H1 (cell line): ENCODE measurements at places on chromosomes 3 and 15. TPM values are rescaled to one million over a fixed set of nuclear protein-coding genes. Genes with fewer than 3 reads are reported as not detected.

Gene HRG
- polyA plus RNA-seq: 0.03 TPM in 1 of 2 replicates, not detected in the other

Gene MUSTN1
- polyA plus RNA-seq: 1.1 and 3.0 TPM in 2 replicates

Gene EFHB
- 0.12 and 0.20 TPM in 2 replicates for polyA plus RNA-seq

Gene BFSP2
- not detected in 2 replicates for polyA plus RNA-seq

Gene LRRN1
- polyA plus RNA-seq: 128 and 159 TPM in 2 replicates

Gene SNURF
- 6.2 and 9.9 TPM in 2 replicates for polyA plus RNA-seq

Gene IL5RA
- not detected in 2 replicates for polyA plus RNA-seq

Gene GASK1A
- 4.7 and 5.2 TPM in 2 replicates for polyA plus RNA-seq

Gene THPO
- 0.82 and 1.4 TPM in 2 replicates for polyA plus RNA-seq

Gene TMEM207
- not detected in 2 replicates for polyA plus RNA-seq

Gene CTXN2
- 0.08 TPM in 2 replicates for polyA plus RNA-seq

Gene CCR9
- not detected in 2 replicates for polyA plus RNA-seq

DNA sequence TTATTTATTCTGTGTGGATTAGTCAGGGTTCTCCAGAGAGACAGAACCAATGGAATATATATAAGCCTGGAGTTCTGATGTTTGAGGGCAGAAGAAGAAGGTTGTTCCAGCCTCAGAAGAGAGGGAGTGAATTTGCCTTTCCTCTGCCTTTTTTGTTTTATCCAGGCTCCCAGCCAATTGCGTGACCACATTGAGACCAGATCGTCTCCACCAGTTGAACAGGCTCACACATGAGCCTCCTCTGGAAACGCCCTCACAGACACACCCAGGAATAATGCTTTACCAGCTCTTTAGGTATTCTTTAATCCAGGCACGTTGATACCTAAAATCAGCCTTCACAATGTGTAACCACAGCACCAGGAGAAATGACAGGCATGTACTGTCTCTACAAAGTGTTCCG, 923.1 kb downstream of the TBL1XR1 start:
- DNase-seq: no peak

DNA sequence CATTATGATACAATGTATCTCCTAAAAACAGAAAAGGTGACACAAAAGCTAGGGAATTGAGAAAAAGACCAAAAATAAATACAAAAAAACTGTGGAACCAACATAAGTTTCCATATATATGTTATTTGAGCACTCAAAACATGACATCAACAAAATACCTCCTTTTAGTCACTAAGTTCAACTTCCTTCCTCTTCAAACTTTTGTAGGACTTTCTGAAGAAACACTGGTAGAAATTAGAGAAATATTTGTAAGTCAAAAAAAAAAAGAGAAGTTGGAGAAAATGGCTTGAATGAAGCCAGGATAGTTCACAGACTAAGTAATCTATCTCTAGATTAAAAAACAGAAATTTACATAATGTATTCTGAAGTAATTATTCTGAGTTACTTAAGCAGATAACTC, 208.4 kb upstream of the ALCAM start:
- no peak for DNase-seq

- no peak for DNase-seq
Observed at GRCh38 chr3:42991341-42992315, 12.5 kb downstream of the GASK1A start.

GRCh38 chr3:107085261-107085660, 292.0 kb upstream of the CCDC54 start:
- DNase-seq: no peak

GRCh38 chr3:23644099-23644498, 161.7 kb upstream of the UBE2E1 start:
- DNase-seq: no peak

DNA sequence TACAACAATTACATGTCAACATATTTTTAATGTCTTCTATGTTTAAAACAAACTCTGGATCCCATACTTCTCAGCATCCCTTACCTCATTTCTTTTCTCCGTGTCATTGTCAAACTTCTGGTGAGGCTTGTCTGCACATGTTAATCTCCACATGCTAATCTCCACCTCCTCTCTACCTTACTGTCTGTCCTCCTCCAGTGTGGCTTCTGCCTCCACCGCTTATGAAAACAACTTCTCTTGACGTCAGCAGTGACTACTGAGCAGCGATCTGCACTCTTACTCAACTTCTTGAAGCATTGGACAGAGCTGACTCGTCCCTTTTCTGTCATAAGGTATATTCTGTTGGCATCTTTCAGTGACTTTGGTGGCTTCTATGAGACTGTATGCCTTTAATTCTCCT, 338.2 kb upstream of the THRB start:
- no peak for DNase-seq

DNA sequence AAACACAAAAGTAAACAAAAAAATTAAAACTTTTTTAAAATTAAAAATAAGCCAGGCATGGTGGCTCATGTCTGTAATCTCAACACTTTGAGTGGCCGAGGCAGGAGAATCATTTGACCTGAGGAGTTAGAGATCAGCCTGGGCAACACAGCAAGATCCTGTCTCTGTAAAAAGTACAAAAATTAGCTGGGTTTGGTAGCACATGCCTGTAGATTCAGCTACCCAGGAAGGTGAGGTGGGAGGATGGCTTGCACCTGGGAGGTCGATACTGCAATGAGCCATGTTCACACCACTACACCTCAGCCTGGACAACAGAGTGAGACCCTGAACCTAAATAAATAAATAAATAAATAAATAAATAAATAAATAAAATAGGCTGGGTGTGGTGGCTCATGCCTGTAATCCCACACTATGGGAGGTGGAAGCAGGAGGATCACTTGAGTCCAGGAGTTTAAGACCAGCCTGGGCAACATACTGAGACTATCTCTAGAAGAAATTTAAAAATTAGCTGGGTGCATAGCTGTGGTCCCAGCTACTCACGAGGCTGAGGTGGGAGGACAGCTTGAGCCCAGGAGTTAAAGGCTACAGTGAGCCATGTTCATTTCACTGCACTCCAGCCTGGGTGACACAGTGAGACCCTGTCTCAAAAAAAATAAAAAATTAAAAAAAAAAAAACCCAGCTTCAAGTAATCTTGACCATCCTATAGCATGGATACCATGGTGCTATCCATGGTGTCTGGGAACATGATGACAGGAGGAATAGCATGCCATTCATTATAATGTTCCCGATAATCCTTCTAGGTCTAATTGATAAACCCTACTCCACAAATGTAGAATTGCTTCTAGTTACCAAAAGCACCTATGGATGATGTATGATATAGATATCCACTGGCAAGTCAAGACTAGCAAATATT, 4.2 kb downstream of the MYO5A start:
- DNase-seq: no peak

- no peak for DNase-seq
Observed at GRCh38 chr3:183307749-183308148, 54.7 kb downstream of the B3GNT5 start.

DNA sequence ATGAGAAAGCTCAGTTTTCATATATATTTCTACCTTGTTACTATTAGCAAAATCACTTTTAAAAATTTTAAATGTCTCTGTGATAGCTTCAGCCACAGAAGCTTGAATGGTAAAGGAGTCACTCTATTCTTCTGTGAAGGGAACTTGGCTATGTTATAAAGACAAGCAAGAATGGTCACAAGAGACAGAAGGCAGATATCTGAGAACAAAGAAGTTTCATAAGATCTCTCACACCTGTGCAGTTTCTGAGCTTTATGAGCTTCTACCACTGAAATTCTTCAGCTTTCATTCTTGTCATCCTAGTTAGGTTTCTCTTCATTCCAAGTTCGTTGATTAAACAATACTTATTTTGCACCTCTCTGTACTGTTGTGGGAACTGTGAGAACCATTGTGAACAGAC, 853.4 kb downstream of the IGSF11 start:
- no peak for DNase-seq

DNA sequence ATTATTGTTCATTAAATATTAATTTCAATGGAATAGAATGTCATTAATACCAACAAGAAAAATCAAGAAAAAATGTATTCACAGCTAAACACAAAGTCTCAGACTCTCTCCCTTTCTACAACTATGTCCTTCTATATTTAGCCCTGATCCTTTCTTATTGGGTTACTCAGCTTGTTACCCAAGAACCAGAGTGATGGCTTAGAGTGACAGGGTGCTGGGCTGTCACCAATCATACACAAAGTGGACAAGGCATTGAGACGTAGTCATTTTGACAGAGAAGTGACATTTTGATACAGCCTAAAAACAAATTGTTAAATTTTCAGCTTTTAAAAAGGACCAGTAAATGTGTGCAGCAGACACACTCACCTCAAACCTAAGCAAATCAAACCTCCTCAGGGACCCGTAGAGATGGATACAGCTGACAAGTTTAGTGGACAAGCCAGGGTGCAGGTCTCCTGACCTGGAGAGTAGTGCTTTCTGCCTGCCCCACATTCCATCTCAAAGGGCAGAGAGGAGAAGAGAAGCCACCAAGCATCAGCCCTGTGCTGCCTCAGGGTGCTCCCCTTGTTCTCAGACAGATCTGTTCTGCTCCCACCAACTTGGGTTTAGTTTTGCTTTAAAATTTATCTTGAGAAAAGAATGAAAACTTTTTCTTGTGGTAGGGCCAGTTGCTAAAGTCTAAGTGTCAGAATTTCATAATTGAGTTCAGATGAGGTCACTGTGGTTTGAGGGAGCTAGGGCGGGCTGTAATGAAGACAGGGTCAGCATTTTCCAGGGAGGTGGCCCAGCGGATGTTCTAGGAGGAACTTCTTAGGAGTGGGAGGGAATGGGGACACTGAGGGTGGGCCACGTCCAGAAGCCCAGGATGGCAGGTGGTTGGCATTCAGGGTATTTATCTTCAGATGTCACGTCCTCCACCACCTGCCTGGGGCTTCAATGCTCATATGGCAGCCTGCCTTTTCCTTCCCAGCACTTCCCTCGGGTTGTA, 136.5 kb upstream of the TBL1XR1 start:
- DNase-seq: no peak

DNA sequence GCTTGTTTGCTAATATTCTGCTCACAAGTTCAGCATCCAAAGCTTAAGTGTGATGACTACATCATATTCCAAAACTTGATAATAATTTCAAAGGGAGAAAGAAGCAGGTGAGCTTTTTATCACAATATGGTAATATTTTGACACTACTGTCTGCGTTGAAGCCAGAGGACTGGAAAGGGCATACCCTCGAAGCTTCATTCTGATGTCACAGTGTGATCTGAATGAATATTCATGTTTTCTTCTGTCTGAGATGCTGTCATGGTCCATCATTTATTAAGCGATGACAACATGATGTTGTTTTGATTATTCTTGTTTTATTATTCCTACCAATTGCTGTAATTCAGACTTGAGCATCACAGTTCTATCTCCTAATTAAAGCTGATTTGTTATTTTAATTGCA, 625.4 kb downstream of the ZPLD1 start:
- DNase-seq: no peak

DNA sequence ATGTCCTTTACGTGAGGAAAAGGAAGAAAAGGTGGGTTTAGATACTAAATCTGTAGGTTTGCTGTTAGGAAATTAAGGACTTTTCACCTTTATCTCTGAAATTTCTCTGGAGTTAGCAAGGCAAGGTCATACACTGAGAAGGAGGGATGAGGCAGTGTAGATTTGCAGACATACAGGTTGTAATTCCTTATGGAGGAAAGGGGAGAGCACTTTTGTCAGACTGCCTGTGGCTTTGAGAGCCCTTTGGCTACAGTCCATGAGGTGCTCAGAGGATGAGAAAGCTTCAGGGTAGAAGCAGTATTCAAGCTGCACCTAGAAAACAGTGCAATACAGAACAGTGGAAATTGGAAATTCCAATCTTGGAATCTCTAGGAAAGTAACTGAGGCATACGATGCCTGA, 8.3 kb downstream of the RPL14 start:
- no peak for DNase-seq

DNA sequence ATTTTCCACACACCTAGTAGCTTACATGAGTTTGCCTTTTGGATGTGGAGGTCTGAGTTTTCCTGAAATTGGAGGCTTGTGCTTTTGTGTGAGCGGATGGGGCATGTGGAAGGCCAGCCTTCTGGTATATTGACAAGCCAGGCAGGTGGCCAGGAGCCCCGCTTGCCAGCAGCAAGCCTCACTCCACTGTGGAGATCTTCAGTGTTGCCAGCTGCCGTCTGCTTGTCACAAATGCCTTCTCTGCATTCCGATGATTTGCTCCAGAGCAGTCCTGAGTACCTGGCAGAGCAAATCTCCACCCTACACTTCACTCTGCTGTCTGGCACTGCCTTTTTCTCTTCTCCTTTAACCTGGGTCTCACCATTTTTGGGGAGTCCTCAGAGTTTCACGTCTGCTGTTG, 29.1 kb upstream of the CHST2 start:
- no peak for DNase-seq

GRCh38 chr15:92891533-92892200, 8.5 kb upstream of the CHD2 start:
- no peak for DNase-seq

- no peak for DNase-seq
Observed at GRCh38 chr3:53729159-53729558, 117.1 kb downstream of the CHDH start.

GRCh38 chr15:95580121-95580520, 750.4 kb upstream of the NR2F2 start:
- DNase-seq: no peak
